ENCODE measurements at places on chromosomes 4 and X.

DNA sequence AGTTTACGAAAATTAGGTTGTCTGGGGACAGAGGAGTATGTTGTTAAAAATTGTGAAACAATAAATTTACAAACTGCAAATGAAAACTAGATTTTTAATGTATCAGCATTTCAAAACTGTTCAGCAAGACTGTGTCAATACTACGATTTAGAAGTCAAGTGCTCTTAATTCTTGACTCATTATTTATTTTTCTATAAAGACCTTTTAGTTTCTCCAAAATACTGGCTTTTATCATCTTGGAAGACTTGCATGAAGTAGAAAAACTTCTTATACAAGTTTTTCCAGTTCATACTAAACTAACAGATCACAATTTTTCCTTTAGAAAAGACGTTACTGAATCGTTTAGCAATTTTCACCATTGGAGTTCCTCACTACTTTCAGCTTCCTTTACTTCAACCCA lies 231.4 kb downstream of the PPP3CA start:
- no peak for DNase-seq

DNA sequence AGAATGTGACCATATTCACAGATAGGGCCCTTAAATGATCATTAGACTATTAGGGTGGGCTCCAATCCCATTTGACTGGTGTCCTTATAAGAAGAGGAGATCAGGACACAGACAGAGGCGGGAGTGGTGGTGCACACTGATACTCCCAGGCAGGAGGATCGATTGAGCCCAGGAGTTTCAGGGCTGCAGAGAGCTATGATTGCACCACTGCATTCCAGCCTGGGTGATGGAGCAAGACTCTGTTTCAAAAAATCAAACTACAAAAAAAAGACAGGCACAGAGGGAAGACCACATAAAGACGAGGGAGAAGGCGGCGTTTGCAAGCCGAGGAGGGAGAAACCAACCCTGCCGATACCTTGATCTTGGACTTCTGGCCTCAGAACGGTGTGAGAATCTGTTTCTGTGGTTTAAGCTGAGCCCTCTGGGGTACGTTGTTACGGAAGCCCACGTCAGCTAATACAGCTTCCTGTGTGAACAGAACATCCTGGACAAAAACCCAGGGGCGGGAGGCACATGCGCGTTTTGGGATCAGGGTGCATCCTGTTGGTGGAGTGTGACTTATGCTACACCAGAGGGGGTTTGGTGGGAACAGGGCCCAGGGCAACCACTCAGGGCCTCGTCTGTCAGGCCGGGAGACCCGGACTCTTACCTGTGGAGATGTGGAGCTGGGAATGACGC lies 211.8 kb upstream of the PSAPL1 start:
- DNase-seq, result no peak

- DNase-seq, result no peak
Measured at GRCh38 chrX:40244980-40245379, 147.2 kb upstream of the BCOR start.

GRCh38 chr4:28082686-28083390 lies 1222.2 kb downstream of the STIM2 start:
- DNase-seq, result no peak

- DNase-seq, result no peak
Measured at GRCh38 chr4:52966172-52966571, 104.1 kb downstream of the RASL11B start.

GRCh38 chr4:184355111-184355604 lies 119.2 kb downstream of the IRF2 start:
- peak; percentile 98 for DNase-seq

- DNase-seq, result no peak
Measured at GRCh38 chr4:74197080-74197479, 39.2 kb downstream of the MTHFD2L start.

- no peak for DNase-seq
Measured at GRCh38 chr4:134883831-134884449, 682.4 kb upstream of the PABPC4L start.

DNA sequence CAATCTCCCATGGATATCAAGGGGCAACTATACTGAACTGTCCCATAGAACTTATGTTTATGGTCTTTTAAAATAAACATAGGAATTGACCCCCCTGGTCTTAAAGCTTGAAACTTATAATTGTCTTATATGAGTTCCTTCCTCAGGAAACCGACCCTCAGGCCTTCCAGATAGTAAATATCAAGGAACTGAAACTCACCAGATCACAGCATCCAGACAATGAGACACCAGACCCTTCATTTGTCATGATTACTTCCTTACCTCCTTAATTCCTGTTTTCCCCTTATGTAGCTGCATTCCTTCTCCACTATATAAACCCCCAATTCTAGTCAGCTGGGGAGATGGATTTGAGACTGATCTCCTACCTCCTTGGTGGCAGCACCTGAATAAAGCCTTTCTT lies 94.8 kb upstream of the GRPR start:
- peak; percentile 37 for DNase-seq

DNA sequence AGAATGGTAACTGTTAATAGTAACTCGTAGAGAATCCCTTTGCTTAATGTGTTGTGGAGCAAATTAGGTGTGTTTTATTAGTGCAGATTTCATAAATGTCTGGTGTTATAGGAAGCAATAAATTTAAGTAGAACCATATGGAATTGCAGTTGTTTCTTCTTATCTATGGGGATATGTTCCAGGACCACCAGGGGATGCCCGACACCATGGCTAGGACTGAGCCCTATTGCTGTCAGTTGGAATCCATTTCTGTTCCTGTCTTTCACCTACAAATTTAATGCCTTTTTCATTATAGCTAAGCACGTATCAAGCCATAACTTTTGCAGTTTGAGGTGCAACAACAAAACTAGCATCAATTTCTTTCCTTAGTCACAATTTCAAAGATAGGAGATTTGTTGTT lies 72.5 kb downstream of the DDIT4L start:
- DNase-seq, result no peak

DNA sequence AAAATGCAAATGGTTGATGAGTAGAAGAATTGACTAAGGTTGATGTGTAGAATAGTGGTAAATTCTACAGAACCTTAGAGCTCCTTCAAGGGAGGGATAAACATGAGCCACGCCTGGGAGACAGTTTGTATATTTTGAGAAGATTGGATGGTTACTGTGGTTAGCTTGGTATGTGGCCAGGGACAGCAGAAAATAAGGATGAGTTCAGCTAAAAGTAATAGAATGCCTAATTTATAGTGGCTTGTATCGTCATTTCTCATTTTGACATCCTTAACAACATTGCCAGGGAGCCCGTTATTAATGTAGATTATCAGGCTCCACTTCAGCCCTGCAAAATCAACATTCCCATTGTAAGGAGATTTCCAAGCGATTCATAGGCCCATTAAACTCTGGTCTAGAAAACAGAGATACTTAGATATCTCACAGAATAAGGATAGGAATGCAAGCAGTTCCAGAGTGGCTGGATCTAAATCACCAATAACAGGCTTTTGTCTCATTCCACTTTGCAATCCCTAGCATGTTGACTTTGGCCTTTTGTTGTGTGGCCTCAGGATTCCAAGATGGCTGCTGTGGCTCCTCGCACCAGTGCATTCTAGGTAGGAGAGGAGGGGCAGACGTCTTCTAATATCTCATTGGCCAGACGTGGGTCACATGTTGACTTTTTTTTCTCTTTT lies 6.4 kb upstream of the PTTG2 start:
- no peak for DNase-seq

DNA sequence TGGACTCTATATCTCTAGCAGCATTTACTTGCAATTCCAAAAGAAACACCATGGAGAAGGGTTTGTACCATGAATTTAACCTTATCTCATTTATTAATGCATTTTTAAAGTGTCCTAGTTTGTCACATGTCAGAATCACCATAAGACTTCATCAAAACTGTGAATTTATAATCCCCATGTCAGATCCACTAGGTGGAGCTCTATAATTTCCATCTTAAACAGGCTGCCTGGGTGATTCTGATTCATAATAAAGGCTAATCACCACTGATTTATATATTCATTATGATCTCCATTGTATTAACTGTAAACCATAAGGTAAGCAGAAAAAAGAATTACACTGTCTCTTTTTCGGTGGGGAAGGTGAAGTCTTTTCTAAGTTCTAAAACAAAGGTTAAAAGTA lies 4.0 kb downstream of the TCEAL2 start:
- no peak for DNase-seq

GRCh38 chrX:67500617-67501016 lies 43.2 kb upstream of the AR start:
- DNase-seq, result no peak

GRCh38 chr4:26758899-26759298 lies 101.7 kb upstream of the STIM2 start:
- DNase-seq, result no peak

GRCh38 chr4:2906218-2906617 lies 57.0 kb downstream of the NOP14 start:
- DNase-seq, result no peak

DNA sequence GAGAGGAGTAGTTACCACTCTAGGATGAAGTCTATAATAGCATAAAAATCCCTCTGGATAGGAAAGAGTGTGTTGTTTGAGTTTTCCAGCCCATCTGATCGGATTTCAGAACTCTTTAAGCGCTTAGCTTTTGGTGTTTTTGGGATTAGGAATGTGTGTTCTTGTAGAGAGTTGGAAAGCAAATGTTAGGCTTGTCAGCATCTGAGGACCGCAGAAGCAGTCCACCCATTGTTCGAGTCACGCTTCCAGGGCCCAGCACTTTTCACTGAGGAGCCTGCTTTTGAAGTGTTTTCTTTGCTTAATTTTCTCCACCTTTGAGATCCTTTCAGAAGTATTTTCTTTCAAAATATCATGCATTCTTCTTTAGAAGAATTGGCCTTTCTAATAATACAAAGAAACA lies 306.2 kb downstream of the TENM3 start:
- no peak for DNase-seq

DNA sequence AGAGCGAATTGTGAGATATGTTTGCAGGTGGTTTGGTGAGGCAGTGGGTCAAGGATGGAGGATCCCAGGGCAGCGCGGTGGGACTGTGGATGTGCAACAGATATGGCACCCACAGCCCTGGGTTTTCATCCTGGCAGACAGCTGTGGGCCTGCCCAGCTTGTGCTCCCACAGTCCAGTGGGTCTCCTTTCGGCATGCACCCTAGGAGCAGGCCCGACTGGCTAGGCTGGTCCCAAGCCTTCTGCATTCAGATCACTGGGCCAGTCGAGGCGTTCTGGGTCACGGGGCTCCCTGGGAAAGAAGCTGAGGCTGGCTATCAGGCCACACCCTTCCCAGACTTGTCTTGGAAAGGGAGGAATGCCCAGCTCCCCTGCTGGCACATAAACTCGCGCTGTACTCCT lies 2289.6 kb downstream of the ARAP2 start:
- no peak for DNase-seq

GRCh38 chr4:186078981-186079638 lies 10.2 kb downstream of the TLR3 start:
- DNase-seq, result no peak

- peak; percentile 14 for DNase-seq
Measured at GRCh38 chrX:110167952-110168451, 149.9 kb downstream of the AMMECR1 start.

DNA sequence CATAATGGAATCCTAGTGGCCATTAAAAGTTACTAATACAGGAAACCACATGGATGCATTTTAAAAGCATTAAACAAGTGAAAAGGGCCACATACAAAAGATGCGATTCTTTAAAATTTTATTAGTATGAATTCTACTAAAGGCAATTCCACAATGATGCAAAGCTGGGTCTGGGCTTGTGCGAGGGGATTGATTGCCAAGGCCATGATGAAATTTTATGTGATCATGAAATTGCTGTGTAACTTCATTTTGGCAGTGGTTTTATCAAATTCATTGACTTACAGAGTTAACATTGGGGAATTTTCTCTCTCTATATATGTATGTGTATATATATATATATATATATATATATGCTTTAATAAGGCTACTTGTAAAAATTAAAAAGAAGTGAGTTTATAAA lies 1142.5 kb upstream of the IGFBP7 start:
- no peak for DNase-seq

DNA sequence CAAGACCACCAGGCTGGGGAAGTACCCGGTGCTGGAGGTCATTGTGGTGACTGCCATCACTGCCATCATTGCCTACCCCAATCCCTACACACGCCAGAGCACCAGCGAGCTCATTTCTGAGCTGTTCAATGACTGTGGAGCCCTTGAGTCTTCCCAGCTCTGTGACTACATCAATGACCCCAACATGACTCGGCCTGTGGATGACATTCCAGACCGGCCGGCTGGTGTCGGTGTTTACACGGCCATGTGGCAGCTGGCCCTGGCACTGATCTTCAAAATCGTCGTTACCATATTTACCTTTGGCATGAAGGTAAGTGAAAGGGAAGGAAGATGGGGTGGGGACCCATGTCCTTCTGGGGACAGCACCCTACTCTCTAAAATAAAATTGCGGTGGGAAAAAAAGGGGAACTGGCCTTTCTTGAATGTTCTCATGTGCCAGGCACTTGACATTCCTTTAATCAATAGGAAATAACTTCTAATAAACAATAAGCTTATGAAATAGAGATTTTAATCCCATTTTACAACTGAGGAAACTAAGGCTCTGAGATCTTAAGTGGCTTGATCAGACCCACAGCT lies 51.6 kb downstream of the CLCN4 start:
- no peak for DNase-seq

GRCh38 chrX:154649503-154650220 lies 3.7 kb downstream of the CTAG2 start:
- DNase-seq, result no peak

DNA sequence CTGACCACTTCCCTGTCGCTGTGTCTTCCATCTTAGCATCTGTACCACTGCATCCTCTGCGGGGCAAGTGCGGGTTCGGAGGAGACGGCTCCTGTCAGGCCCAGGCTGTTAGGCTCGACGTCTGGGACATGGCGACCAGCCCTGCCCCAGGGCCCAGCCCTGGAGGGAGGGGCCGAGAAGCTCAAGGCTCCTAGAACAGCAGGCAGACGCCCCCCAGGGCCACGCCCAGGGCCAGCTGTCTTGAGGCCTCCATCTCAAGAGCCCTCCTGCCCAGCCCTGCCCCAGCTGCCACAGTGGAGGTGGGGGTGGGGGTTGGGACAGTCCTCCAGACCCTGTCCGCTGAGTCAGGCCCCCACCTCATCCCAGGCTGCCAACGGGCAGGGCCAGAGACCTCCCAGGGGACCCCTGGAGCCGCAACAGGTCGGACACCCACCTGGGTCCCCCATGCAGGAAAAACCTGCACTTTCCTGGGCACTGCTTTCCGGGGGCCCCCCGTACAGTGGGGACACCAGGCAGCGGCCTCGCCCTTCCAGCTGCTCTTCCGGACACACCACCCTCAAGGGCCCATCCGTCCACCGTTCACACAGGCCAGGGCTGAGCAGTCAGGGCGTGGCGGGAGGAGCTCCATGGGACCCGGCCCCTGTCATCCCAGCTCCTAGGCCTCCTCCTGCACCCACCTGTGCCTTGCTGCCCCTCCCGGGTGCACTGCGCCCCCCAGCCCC lies 83.1 kb downstream of the FAM53A start:
- no peak for DNase-seq

DNA sequence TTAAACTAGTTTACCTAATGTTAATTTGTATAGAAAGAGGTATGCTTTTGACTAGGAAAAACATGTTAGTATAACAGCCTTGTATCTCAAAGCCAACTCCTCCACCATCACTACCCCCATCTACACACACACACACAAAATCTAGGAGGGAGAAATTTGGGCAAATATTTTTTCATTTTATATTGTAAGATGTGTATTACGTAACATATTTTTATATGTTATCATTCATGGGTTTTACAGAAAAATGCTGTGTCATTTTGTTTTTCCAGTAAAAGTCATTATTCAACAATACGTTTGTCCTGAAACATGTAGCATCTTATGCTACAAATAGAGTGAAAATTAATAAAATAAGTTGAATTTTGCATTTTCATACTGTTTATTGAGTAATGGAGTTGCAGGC lies 3.0 kb downstream of the SULT1B1 start:
- no peak for DNase-seq
